ENCODE measurements at places on chromosomes 1 and 21. TPM values are rescaled to one million over a fixed set of nuclear protein-coding genes. Genes with fewer than 3 reads are reported as not detected.

DNA sequence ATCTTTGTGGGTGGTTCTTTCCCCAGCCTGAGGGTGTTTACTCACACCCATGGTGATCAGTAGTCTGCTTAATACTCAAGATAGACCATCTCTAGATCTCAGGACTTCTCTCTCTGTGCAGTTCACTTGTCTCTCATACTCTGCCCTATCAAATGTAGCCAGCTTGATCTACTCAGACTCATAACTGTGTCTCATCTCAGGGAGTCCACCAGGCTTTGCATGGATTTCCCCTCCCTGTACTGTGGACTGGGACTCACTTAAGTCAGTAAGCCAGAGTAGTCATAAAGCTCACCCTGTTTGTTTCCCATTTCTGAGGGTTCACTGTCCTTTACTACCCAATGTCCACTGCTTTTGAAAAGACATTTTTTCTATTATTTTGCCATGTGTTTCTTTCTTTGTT is 41.8 kb downstream of the LYPLAL1 start:
- no peak for DNase-seq
- H3K27me3 ChIP-seq: no peaks in the 10 kb centered on the region
- peaks cover 2% of the 10 kb centered on the region for H3K36me3 ChIP-seq
- no peak overlapping the region for H3K4me3 ChIP-seq

- peaks cover 12% of the 10 kb centered on the region for H3K4me1 ChIP-seq
- H3K27me3 ChIP-seq: peaks cover 35% of the 10 kb centered on the region
- H3K27ac ChIP-seq: no peak overlapping the region
- DNase-seq: no peak
These were observed 951 bp downstream of the SYDE2 start for GRCh38 chr1:85199667-85200462.

GRCh38 chr1:76944942-76945341 is 77.7 kb downstream of the ST6GALNAC5 start:
- no peak for DNase-seq
- no peaks in the 10 kb centered on the region for H3K4me1 ChIP-seq
- H3K4me3 ChIP-seq: no peak overlapping the region
- H3K27ac ChIP-seq: no peak overlapping the region
- H3K27me3 ChIP-seq: no peaks in the 10 kb centered on the region

- no peaks in the 10 kb centered on the region for H3K27me3 ChIP-seq
- H3K36me3 ChIP-seq: no peaks in the 10 kb centered on the region
- H3K4me3 ChIP-seq: no peak overlapping the region
- no peak for DNase-seq
- H3K27ac ChIP-seq: no peak overlapping the region
These were observed 20.9 kb downstream of the ERICH3 start for GRCh38 chr1:74652711-74653139.

- no peak for DNase-seq
- H3K4me3 ChIP-seq: no peak overlapping the region
- peaks cover 23% of the 10 kb centered on the region for H3K27me3 ChIP-seq
- no peaks in the 10 kb centered on the region for H3K36me3 ChIP-seq
- peaks cover 22% of the 10 kb centered on the region for H3K4me1 ChIP-seq
These were observed 3.9 kb downstream of the HES4 start for GRCh38 chr1:995665-996633.

- no peaks in the 10 kb centered on the region for H3K4me1 ChIP-seq
- no peak overlapping the region for H3K27ac ChIP-seq
- no peaks in the 10 kb centered on the region for H3K36me3 ChIP-seq
- no peak for DNase-seq
- H3K27me3 ChIP-seq: no peaks in the 10 kb centered on the region
- H3K4me3 ChIP-seq: no peak overlapping the region
These were observed 61.1 kb downstream of the PTPRU start for GRCh38 chr1:29297450-29297849.

GRCh38 chr1:45393718-45394302 is 53.6 kb upstream of the MUTYH start:
- H3K4me3 ChIP-seq: peak overlapping the region; percentile 23
- DNase-seq: peak; percentile 89
- peaks cover 36% of the 10 kb centered on the region for H3K4me1 ChIP-seq
- no peaks in the 10 kb centered on the region for H3K36me3 ChIP-seq
- peak overlapping the region; percentile 90 for H3K27ac ChIP-seq

DNA sequence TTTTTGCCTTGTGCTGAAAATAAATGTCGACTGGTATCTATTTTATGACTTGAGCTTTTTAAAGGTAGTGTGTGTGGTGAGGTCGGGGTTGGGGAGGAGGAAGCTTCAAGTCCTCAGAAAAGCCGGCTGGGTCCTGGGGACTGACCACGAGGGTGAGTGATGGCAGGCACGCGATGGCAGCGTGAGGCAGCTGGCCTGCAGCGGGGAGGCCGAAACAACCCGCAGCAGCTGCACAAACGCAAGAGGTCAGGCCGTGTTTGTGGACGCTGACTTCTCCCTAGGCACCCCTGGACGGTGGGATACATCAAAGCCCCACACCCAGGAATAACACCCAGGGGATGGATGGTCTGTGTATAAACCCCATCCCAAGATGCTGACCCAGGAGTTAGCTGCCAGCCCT is 51.4 kb downstream of the ZBTB18 start:
- no peak overlapping the region for H3K27ac ChIP-seq
- no peak overlapping the region for H3K4me3 ChIP-seq

- DNase-seq: no peak
- H3K27ac ChIP-seq: no peak overlapping the region
- no peaks in the 10 kb centered on the region for H3K36me3 ChIP-seq
- H3K4me1 ChIP-seq: no peaks in the 10 kb centered on the region
These were observed 120.3 kb downstream of the ZBTB18 start for GRCh38 chr1:244171241-244171985.

DNA sequence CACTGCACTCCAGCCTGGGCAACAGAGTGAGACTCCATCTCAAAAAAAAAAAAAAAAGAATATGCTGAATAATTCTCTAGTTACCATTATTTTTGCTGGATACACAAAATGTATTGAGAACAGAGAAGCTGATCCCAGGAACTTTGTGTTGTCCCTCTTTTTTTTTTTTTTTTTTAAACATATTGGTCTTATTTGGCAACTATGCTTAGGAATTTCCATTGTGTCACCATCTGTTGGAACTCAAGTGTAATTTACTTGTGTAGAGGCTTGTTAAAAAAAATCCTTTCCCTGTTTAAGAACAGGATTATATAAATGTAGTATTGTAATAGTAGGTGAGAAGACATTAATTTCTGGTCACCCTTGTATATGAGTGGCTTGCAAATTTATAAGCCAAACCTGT is 28.6 kb downstream of the CAMSAP2 start:
- no peaks in the 10 kb centered on the region for H3K27me3 ChIP-seq
- DNase-seq: no peak
- H3K4me1 ChIP-seq: no peaks in the 10 kb centered on the region

TPRG1L gene
- polyA plus RNA-seq: 19.7 TPM

SH3D21 gene
- not detected for polyA plus RNA-seq

CD1B gene
- polyA plus RNA-seq: 2.7 TPM

DNA sequence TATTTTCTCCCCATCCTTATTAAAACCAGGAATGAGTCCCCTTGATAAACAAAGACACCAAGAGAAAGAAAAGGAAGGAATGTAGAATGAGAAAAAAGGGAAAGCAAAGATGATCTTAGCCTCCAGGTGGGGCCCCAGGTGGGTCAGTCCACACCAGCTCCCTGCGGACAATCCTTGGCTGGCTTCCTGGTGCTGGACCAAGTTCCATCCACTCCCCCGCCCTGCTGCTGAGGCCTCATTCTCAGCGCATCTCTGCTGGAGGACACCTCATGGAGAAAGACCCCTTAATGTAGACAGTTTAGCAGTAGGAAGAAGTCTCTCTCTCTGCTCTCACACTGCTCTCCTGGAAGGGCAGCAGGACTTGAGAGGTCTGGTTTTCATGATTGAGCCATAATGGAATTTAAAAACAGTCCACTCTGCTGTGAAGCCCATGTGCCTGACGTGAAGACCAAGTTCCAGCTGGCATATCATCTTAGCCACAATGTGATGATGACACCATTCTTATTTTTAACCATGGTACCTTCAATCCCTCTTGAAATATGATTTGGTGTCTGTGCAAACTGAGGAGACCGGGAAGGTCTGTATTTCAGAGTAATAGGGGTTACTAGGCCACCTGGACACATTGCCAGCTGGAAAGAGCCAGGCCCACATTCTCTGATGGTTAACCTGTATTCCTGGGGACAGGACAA is 83.1 kb downstream of the WLS start:
- H3K27me3 ChIP-seq: no peaks in the 10 kb centered on the region
- H3K4me1 ChIP-seq: no peaks in the 10 kb centered on the region
- no peak for DNase-seq
- H3K4me3 ChIP-seq: no peak overlapping the region
- peaks cover 99% of the 10 kb centered on the region for H3K36me3 ChIP-seq

MAB21L3 gene
- not detected for polyA plus RNA-seq

DNA sequence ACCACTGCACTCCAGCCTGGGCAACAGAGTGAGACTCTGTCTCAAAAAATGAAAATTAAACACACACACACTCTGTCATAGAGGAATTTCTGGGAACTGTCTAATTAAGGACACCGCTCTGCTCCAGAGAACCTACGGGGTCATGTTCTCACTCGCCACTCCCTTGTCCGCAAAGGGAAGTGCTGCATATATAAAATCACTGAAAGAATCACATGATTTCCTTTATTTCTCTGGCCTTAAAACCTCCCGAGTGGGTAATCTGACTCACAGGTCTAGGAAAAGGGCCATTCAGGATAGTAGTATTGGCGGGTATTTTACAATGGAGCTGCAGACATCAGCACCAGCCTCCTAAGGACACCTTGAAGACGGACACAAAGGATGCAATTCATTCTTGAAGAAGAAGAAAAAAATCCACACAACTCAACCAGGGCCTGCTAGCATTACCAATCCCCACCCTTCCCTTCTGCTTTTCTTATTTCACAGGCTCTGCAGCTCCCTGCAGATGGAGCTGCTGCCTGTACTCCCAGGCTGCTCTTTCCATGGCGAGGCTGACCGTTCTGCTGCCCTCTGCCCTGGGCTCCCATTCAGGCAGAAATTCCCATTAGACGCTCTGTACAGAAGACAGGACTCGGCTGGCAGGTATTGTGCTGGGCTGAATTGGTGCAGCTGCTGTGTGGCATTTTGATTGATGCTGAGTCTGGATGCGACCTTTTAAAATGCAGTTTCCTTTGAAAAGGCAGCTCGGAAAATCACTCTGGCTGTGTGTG is 53.3 kb upstream of the FAM89A start:
- H3K4me1 ChIP-seq: peaks cover 10% of the 10 kb centered on the region
- no peak overlapping the region for H3K4me3 ChIP-seq

DNA sequence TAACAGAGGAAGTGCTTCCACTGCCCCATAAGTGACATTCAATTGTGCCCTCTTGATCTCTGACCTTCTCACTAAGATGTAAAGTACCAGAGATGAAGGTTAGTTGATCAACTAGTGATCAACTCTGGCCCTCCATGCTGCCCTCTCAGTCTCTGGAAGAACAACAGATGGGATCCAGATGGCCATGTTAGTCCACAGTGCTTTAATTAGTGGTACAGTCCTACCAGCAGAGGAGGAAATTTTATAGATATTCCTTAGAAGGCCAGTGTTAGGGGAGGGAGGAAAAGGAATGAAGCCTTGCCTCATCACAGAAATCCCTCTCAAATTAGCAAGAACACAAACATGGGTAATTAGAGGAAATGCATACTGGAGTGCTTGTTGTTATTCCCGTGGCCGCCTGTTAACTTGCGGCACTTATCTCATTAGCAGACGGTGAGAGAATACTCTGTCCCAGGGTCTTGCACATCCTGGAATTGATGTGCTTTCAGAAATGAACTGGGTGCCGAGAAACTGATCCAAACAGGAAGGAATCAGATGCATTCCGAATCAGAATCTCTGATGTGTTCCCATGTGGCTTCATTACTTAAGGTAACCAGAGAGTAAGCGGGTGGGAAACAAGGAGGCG is 91.1 kb upstream of the RGS4 start:
- H3K4me1 ChIP-seq: no peaks in the 10 kb centered on the region
- H3K36me3 ChIP-seq: no peaks in the 10 kb centered on the region
- no peak for DNase-seq
- no peaks in the 10 kb centered on the region for H3K27me3 ChIP-seq
- no peak overlapping the region for H3K4me3 ChIP-seq

CAPZA1 gene
- polyA plus RNA-seq: 357 TPM

GJA5 gene
- not detected for polyA plus RNA-seq

GPR37L1 gene
- 0.06 TPM for polyA plus RNA-seq

CHAF1B gene
- not detected for polyA plus RNA-seq

- H3K36me3 ChIP-seq: no peaks in the 10 kb centered on the region
- no peak overlapping the region for H3K27ac ChIP-seq
- H3K27me3 ChIP-seq: no peaks in the 10 kb centered on the region
- no peaks in the 10 kb centered on the region for H3K4me1 ChIP-seq
- no peak for DNase-seq
These were observed 114.1 kb downstream of the SIM2 start for GRCh38 chr21:36813052-36813451.

FCRL1 gene
- 0.16 TPM for polyA plus RNA-seq

LRRC41 gene
- polyA plus RNA-seq: 50.9 TPM

TRNP1 gene
- 0.92 TPM for polyA plus RNA-seq

DNA sequence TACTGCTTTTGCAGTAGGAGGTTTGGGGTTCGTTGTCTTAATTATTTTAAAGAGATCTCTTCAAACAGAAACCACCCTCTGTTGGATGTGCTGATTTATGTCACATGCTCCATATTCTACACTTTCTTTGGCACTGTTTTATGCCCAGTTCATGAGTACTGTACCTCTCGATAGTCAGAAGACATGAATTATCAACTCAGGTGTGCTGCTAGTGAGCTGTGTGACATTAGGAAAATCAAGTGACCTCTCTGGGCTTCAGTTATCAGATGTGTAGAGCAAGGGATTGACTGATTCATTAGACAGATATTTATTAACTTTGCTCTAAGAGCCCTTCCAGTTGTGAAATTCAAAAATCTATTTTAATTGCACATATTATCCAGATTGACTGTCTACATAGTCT is 2.1 kb upstream of the AHCTF1 start:
- H3K4me1 ChIP-seq: peaks cover 24% of the 10 kb centered on the region
- no peaks in the 10 kb centered on the region for H3K36me3 ChIP-seq
- H3K27ac ChIP-seq: no peak overlapping the region
- H3K27me3 ChIP-seq: no peaks in the 10 kb centered on the region

TBX15 gene
- polyA plus RNA-seq: not detected

DNA sequence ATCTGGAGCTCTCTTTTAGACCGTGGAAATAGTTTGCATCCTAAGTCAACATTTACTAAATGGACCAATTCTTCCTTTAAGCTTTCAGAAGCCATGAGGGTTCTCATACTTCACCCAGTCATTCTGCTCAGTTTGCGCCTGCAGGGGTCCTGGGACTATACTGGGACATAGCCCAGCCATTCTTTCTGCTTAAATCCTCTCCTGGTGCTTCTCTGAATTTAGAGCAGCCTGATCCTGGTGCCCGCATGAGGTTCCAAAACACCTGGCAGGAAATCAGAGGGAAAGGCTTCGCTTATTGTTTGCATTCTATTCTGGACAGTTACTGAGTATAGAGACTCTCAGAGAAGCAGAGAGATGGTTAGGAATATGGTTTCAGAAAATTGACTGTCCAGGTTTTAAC is 27.0 kb downstream of the TNN start:
- H3K27me3 ChIP-seq: no peaks in the 10 kb centered on the region

UBL4B gene
- not detected for polyA plus RNA-seq

DNA sequence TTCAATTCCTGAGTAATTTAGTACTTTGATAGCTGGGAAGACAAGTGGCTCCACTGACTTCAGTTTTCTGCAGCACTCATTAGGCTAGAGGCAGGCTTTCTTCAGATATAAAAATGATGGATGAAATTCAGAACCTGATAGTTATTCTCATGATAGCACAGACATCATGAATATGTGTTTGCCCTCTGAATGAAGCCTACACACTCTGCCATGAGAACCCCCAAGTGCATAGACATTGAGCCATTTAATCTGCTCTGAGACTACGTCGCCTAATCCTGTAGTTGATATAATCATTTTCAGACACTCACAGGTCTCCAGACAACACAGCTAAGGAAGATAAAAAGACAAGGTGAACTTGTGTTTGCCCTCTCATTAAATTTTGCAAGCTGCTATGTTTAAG is 566.1 kb downstream of the AMY1C start:
- H3K4me3 ChIP-seq: no peak overlapping the region
- H3K36me3 ChIP-seq: no peaks in the 10 kb centered on the region
- H3K4me1 ChIP-seq: no peaks in the 10 kb centered on the region
